ENCODE measurements at places on chromosomes 4 and X.

DNA sequence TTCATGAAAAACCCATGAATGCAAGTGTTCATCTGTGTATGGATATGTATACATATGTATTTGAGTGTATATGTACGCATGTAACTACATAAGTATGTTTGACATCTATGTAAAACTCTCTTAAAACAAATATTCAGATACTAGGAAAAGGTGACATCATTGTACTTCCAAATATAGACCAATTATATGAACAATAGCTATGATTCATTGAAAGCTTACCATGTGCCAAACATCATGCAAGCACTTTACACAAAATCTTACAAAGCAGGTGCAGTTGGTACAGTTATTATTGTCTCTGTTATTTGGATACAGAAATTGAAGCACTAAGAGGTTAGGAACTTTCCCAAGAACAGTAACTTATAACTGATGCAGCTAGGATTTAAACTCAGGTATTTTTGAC lies 21.4 kb downstream of the MAGEB17 start:
- DNase-seq: no peak

DNA sequence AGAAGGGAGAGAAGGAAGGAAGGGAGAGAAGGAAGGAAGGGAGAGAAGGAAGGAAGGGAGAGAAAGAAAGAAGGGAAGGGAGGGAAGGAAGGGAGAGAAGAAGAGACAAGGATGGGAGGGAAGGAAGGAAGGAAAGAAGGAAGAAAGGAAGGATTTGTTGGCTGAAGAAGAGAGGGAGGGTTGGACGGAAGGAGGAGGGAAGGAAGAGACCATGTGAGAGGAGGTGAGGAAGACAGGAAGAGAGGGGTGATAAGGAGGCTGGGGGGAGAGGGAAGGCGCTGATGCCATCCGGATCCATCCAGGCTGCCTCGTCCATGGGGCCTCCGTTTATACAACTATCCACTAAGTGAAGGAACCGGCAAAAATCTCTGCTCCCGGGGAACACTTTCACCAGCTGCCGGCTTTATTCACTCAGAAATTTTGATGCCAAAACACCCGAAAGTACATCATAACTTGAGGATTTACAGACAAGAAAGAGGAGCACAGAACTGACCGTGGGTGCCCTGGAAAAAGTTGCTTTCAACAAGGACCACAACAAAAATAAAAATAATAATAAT lies 14.9 kb downstream of the DHRSX start:
- DNase-seq: no peak

DNA sequence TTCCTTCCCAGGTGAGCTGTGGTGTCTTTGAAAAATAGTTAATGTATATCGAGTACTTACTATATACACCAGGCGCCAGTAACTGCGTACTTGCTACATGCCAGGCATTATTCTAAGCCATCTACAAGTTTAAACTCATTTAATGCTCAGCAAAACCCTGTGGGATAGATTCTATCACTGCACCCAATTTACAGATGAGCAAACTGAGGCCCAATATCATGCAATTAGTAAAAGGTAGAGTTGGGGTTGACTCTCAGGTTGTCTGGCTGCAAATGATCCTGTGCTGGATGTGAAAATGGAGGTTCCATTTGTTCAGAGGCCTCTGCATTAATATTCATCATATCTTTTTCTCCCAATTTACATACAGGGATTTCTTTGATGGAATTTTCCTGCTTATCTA lies 17.6 kb downstream of the NKX3-2 start:
- no peak for DNase-seq

GRCh38 chrX:110920991-110921390 lies 125.4 kb upstream of the CHRDL1 start:
- DNase-seq: no peak

DNA sequence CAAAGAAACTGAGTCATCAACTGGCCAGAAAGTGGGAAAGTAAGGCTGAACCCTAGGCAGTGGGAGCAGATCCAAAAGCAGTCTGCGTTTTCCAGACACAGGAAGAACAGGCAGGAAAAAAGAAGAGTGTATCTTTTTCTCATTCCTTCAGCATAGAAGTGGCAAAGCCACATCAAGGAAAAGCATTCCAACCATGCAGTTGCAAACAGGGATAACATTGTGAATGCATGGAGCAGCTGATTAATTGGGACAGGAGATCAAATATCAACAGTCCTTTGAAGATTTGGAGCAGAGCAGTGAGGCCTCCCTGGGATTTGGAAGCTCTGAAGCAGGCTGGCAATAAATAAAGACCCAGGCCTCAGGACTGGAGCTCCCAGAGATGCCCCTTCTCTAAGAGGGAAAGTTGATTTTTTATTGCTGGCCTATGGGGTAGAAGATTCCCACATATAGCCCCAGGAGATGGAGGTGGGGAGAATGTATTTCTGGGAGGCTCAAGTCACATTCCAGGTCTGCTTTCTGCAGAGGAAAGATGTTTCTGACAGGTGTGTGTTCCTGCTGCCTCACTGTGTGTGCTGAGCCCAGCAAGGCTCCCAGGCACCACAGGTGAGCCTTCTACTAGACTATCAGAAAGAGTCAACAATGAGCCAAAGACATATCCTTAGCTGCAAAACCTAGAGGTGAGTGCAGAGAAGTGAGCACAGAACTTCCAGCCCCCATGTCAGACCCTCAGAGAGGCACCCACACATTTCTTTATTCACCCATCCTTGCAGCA lies 222.5 kb downstream of the RAB28 start:
- DNase-seq: no peak

GRCh38 chrX:20861113-20861512 lies 513.1 kb upstream of the CNKSR2 start:
- DNase-seq: no peak

DNA sequence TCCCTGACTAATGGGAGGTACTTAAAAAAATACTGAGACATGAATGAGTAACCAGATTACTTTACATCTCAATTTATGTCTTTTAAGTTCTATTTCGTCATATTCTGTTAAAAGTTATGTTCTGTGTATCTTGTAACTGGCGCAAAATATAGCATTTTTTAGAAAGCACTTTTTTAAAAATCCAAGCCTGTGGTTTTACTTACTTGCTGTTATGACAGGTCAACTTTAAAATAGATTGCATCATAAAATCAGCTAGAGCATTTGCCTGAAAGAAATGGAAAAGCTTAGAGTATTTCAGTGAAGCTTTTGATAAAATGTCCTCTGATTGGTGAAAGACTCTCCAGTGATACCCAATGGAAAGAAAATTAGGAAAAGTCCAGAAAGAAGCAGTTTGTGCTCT lies 1892.3 kb upstream of the TENM3 start:
- DNase-seq: no peak

DNA sequence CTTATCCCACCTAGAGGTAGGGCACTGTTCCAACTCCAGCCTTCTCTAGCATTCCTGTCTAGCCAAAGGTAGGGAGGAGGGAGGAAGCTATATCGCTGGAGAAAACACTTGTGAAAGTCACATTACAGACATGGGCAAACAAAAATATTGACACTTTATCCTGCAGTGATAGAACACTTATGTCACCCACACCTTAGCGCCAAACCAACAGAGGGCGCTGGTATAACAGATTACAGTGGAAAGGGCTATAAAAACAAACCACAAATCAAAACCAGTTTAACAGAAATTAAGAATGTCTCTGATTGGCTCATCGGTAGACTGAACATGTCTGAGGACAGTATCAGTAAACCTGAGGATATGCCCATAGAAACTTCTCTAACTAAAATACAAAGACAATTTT lies 451.3 kb downstream of the TLL1 start:
- DNase-seq: no peak

DNA sequence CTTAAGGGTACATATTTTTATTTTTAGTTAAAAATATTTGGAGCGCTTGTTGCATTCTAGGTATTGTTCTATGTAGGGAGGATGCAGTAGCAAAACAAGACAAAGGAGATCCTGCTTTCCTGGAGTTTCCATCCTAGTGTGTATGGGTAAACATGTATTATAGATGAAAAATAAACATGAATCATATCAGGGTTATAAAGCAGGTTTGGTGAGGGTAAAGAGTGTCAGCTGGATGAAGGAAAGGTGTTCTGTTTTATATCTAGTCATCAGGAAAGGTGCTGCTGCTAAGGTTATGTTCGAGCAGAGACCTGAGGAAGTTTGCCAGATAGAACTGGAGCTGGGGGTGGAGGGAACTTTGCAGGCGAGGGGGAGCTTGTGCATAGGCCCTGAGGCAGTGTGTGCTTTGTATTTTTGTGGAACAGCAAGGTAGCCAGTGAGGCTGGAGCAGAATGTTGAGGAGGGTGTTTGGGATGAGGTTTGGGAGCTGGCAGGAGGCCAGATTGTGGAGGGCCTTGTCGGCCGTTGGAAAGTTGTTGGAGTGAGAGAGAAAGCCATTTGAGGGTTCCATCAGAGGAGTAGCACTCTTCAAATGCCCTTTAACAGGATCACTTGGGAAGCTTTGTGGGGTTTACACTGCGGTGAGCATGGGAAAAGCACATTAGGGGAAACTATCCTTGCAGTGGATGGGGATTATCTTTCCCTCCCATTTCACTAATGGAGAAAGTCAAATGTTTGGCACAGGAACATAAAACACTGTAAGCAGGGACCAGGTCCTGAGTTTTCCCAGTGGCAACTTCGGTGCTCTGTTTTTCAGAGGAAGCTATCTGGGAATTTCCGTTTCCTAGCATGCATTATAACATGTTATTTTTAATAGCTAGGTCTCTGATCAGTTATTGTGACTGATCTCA lies 35.9 kb downstream of the AFF1 start:
- no peak for DNase-seq

DNA sequence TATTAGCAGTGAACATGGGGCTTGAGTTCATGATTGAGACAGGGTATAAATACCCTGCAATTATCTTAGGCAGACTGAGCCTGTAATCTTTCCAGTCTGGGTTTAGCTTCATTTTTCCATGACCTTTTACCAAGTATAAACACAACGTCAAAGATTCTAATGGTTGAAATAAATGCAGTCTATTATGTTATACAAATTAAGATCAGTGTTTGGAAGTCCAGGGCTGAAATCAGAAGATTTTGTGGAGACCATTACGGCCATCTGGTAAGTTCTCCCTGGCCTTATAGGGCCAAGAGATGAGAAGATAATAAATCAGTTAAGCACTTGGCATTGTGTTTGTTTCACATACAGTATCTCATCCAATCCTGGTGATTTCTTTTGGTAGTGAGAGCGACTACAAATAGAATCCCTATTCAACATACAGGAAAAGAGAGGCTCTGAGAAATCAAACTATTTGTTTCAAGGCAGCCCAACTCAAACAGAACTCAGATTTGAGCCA lies 425.8 kb downstream of the PACRGL start:
- DNase-seq: no peak

- no peak for DNase-seq
These were observed 299.0 kb downstream of the RAPGEF2 start for GRCh38 chr4:159401791-159402380.

GRCh38 chr4:153238135-153238919 lies 34.1 kb downstream of the TRIM2 start:
- DNase-seq: no peak

DNA sequence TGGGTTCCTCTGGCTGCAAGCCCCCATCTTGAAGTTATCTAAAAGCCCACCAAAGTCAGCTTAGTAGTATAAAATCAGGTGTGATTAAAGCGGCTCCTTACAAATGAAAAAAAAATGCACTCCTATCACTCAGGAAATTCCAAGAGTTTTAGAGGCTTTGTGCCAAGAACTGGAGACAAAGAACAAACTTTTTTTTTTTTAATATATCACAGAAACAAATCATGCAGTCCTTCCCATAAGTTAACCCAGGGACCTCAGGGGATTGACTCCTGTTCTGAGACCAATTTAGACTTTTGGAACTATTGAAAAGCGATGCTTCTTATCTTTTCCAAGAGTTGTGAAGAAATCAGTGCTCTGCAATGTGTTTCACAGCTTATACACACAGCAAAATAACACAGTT lies 53.6 kb downstream of the HHIP start:
- DNase-seq: no peak

- no peak for DNase-seq
These were observed 304.7 kb upstream of the DIAPH2 start for GRCh38 chrX:96379951-96380350.

DNA sequence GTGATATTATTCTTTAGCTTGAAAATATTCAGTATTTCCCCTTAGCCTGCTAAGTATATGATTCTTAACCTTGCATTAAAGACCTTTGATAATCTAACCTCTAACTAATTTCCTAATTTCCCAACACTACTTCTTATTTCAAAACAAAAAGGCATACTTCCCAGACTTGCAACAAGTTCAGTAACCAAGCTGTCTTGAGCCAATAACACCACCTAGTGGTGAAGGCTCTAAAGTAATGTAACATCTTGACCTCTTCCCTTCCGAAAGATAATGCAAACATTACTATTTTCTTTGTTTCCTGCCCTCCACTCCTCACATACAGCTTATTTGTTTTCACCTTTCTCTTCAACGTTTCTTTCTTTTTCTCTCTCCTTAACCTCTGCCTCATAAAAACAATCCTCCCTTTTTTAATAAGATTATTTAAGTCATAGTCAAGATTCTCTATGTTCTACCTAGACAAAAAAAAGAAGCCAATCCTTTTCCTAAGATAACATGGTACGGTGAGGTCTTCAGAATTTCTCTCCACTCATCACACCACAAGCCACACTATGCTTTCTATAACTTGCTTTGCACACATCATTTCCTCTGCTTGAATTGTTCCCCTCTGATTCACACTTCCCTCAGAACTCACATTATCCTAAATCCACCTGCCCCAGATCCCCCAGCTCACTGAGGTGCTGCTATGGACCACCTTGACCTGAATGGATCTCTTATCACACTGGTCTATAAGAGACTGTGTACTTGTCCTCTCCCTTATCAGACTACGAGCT lies 3.5 kb downstream of the FAT1 start:
- no peak for DNase-seq

DNA sequence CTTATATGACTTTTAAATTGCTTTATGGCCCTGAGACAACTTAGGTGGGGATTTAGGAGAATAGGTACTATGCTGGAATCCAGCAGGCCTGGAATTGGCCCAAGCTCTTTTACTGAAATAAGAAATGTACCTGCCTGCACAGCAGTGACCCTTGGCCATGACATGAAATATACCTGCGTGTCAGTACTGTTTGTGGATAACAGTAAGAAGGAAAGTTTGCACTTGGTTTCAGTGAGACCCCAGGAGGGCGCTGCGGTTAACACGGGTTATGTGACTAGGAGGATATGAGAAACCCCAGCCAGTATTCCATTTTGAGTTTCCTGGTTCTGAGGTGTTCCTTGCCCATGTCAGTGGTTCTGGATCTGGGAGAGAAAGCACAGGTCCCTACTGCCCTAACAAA lies 5.3 kb downstream of the MTM1 start:
- no peak for DNase-seq

DNA sequence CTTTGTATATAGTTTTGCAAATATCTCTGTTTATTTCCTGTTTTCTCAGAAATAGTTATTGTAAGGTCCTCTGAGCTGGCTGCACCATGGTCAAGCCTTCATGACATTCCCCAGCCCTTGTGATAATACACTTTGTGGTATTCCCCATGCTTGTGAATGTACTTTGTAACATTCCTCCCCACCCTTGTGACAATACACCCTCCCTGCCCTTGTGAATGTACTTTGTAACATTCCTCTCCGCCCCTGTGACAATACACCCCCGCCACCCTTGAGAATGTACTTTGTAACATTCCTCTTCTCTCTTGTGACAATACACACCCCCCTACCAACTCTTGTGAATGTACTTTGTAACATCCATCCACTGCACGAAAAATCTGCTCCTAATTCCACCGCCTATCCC lies 530.7 kb downstream of the CENPC start:
- DNase-seq: no peak

GRCh38 chrX:132677233-132677716 lies 188.4 kb upstream of the MBNL3 start:
- no peak for DNase-seq

- no peak for DNase-seq
These were observed 106.9 kb downstream of the COL4A6 start for GRCh38 chrX:108331126-108331909.

GRCh38 chr4:140707325-140707724 lies 48.9 kb downstream of the TBC1D9 start:
- DNase-seq: no peak

GRCh38 chr4:118344801-118345200 lies 8.0 kb downstream of the PRSS12 start:
- DNase-seq: no peak

All from stimulated activated CD8-positive, alpha-beta memory T cell treated with anti-CD3 and anti-CD28 coated beads, Interleukin-12 subunit alpha, Interleukin-12 subunit beta, amount 100 ng/mL, for 4 hours (primary cell).